ENCODE measurements at places on chromosomes 7 and 10.

DNA sequence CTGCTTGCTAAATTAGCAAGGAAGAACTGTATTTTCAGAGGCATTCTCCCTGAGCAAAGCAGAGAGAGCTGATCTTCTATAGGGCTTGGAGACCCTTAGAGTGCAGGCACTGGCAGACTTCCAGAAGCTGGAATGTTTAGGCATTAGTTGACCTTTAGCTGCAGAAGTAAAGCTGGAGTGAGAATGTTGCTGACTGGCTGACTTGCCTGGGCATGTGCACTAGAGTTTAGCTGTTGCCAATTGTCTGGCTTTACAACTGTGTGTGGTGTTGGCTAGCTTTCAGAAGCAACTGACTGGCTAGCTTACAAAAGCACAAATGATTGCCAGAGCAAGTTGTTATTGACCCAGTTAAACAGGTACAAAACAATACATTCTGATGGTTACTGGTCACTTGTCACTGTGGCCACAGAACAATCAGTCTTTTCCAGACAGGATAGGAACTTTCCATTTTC lies 25.1 kb downstream of the FAM13C start:
- DNase-seq: no peak

DNA sequence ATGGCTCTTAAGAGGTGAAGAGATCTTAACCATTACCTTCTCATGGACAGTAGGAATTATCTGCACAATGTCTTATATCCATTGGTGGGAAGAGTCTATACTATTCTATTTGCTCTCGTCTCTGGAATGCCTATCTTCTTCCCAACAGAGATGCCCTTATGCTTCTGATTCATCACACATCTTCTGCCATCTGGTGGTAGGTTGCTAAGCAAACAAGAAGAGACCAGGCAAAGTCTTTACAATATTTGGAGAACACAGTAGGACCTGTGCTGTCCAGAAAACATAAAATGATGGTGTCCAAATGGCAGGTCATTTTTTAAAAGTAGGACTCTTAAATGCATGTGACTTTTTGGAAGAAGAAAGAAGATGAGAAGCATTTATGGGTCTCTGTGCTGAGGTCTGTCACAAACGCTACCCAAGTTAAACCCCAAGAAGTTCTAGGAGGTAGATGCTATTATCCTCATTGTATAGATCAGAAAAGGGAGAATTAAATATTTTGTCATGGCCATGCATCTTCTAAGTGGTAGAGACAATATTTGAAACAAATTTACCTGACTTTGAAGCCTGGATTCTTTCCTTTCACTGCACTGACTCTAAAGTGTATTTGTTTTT lies 67.8 kb upstream of the NXPH1 start:
- no peak for DNase-seq

DNA sequence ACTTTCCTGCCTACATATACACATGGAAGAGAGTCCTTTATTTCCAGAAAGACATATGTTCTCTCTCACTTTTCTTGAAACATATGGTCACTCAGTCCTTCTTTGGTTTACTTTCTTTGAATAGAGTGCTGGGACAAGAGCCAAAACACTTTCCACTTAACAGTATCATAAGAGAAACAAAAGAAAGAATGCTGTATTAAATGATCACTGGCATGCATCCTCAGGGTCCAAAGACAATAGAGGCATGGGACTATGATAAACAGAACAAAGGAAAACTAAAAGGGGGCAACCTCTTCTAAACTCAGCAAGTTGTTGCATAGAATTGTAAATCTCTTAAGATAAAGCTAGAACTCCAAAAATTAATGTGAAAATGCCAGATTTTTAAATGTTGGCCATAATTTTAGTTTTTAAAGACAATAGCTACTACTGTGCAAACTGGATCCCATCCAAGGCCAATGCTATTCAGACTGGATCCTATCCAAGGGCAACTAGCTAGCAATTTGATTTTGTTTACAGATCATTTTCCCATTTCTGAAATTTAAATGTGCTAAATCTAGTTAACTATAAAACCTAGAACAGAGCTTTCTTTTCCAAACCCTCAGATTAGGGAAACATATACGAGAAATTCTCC lies 687.5 kb downstream of the SORCS3 start:
- DNase-seq: no peak

- no peak for DNase-seq
Measured at GRCh38 chr7:35889870-35890269, 89.0 kb downstream of the SEPTIN7 start.

DNA sequence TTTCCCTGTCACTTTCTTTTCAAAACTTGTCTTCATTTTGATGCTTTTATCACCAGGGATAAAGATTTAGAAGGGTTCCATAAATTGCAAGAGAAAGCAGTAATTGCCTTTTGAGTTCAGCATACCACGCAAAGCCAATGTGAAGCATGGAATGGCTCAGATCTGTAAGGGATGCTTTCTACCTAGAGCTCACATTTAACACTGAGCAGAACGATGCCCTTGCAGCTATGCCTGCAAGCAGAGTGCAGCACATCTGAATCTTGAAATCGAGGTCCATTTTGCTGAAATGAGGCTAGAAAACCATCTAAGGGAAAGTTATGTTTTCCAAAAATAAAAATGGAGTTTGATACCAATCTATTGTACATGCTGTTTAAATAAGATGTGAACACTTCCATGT lies 171.2 kb upstream of the CELF2 start:
- DNase-seq: no peak

- no peak for DNase-seq
Measured at GRCh38 chr10:5515948-5516761, 8.6 kb upstream of the CALML3 start.
